Right atrium auricular region (tissue), 2 donors: ENCODE measurements at places on chromosomes 7 and 10. TPM values are rescaled to one million over a fixed set of nuclear protein-coding genes. Genes with fewer than 3 reads are reported as not detected.
A peak's percentile ranks its signal among the peaks of the same experiment; 100 is the strongest.

- DNase-seq = no peak
Measured at GRCh38 chr10:54749623-54750022, 51.4 kb downstream of the PCDH15 start.

DNA sequence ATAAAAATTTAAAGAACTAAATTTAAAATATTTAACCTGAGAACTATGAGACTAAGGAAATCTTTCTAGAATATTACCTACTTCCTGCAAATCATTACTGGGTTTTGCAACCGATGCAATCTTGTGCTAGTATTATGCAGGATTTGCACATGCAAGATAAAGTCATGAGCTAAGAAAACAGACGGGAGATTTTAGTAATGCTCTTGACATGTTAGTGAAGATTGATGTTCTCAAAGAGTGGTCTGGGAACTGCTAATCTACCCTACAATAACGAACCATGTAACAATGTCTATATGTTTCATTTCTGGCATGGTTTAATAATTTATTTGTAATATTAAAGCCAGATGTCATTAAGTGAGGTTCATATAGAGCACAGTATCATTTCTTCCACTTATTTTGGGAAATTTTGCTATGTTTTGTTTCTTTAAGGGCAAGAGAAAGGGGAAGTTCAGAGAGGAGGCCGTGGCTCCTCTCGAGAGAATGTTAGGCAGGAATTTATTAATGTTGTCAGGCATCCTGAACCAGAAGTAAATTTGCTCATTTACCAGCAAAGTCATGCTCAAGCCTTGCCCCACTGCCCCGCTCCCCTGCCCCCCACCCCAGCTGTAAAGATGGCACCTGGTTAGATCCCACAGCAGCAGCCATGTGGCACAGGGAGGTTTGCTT, 22.8 kb downstream of the LRRC17 start:
- DNase-seq = no peak

NRF1 gene
- total RNA-seq = 14.9 TPM

TSPAN12 gene
- 55.8 TPM for total RNA-seq

- DNase-seq = peak; percentile 34
Measured at GRCh38 chr10:12603766-12604470, 254.6 kb downstream of the CAMK1D start.

ANLN gene
- total RNA-seq = 2.4 TPM
